T-cell (primary cell): ENCODE measurements at places on chromosomes 4 and X. TPM values are rescaled to one million over a fixed set of nuclear protein-coding genes. Genes with fewer than 3 reads are reported as not detected.
A peak's percentile ranks its signal among the peaks of the same experiment; 100 is the strongest.

RIPPLY1 gene
- not detected for total RNA-seq

PSAPL1 gene
- total RNA-seq, result not detected

CFAP47 gene
- not detected for total RNA-seq

SMR3B gene
- not detected for total RNA-seq

RASL11B gene
- total RNA-seq, result 0.72 TPM

RTL3 gene
- not detected for total RNA-seq

POU3F4 gene
- total RNA-seq, result not detected

GRCh38 chr4:187181054-187181453 lies 457.4 kb upstream of the FAT1 start:
- no peak for DNase-seq

- no peak for DNase-seq
Observed at GRCh38 chr4:75668596-75668995, 4.6 kb downstream of the G3BP2 start.

- DNase-seq, result no peak
Observed at GRCh38 chrX:38898261-38898660, 97.0 kb downstream of the MID1IP1 start.

DNA sequence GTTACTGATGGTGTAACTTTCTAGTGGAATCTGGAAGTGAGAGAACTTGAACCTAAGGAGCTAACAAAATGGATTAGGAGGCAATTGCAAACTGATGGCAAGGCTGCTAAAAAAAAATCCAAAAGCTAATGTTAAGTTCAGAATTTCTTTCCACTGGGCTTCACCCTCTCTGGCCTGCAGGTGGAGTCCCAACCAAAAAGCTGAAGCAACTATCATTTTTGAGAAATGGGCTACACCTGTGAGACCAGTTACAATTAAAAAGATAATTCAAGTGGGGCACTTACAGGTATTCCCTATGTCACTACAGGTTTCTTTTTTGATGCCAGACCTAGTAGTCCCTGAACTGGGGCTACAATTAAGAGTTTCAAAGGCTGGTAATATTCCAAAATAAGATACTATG lies 142.1 kb upstream of the FTHL17 start:
- DNase-seq, result no peak

- DNase-seq, result no peak
Observed at GRCh38 chrX:151552743-151553142, 10.7 kb upstream of the PASD1 start.

GRCh38 chr4:10066206-10066605 lies 44.9 kb upstream of the SLC2A9 start:
- DNase-seq, result no peak

GRCh38 chrX:125293850-125294780 lies 25.6 kb upstream of the TEX13C start:
- DNase-seq, result no peak

DNA sequence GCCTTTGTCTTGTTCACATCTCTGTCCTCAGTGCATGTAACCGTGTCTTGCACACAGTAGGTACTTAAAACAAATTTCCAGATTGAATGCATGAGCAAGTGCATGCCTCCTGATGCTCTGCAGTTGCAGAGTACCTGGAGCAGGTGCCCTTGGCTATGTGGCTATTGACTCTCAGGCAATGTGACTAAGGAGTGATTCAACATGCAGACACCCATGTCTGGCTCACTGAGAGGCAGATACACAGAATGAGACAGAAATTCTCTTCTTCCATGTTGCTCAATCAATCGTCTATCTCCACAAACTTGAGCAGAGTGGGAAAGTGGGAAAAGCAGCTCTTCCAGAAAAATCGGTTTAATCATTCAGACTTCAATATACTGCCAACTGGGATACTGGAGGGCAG lies 111.0 kb downstream of the CHRDL1 start:
- DNase-seq, result no peak

DNA sequence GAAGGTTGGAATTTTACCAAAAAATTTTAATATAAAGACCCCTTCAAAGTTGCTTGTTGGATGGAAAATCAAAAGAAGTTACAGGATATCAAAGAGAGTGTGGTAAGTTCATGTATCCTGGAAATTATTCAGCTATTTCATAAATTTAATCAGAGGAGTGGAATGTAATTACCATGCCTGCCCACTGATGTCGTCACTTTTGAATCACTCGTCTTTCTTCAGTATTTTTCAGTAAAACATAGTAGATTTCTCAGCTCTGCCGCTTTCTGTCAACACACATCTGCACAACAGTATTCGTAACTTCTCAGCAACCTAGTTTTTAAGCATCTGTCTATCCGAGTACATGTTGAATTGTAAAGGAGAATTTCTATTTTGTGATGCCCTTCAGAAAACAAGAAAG lies 2163.0 kb upstream of the AGA start:
- no peak for DNase-seq

GRCh38 chrX:49710744-49711319 lies 15.0 kb upstream of the PAGE1 start:
- DNase-seq, result no peak

- DNase-seq, result no peak
Observed at GRCh38 chrX:133516686-133517085, 101.4 kb upstream of the GPC4 start.

DNA sequence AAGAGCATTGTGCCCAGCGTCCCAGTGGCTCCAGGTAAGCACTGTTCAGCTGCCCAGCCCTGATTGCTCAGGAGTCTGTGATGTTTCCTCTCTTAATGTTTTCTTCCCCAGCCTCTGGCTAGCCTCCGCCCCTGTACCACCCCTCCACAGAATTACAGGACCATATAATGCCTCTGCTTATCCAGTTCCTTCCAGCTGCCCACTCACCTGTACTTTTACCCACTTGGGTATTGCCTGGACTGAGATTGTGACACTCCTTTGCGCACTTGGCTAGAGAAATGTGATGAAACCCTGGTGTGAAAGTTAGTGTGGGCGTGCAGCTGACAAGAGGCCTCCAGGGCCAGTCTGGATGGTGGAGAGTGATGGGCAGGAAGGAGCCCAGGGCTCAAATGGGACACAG lies at the start of gene AWAT2:
AWAT2 (minus strand) TSS at position 14 of the 400 bp plus-strand sequence; CDS start at position 8, 6 bp downstream.
- no peak for DNase-seq

GRCh38 chrX:23937100-23937499 lies 29.3 kb downstream of the CXorf58 start:
- no peak for DNase-seq

DNA sequence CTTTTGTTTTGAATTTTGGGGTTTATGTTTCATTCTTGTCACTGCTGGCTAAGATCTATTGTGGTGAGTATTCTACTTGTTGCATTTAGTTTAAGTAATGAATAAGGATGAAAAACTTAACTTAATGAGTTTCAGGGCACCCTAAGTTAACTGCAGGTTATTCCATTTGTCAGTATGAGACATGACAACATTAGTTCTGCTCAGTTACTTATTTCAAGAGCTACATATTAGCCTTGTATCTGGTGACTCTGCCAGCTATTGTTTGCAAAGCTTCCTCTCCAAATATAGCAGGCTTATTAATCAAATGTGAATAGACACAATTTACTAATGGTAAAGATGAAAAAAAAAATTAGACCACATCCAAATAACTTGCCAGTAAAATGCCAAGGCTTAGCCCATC lies 567.1 kb downstream of the IL15 start:
- no peak for DNase-seq

DNA sequence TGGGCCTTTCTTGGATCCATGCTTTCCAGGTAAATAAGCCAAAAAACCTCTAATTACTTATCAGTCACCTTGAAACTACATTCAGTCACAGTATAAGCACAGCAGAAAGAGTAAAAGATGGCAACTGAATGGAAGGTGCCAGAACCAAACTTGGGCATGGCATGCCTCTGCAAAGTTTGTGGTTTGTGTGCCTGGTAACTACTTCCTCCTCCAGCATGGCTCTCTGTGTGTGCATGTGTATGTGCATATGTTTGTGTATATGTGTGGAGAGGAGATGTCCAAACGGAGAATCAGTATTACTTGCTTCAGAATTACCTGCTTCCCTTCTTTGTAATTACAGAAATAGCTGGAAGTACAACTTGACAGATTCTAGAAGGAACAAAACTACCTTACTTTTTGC lies 67.5 kb downstream of the AGTR2 start:
- DNase-seq, result no peak

GRCh38 chrX:154987940-154988339 lies 34.6 kb downstream of the F8 start:
- DNase-seq, result no peak

DNA sequence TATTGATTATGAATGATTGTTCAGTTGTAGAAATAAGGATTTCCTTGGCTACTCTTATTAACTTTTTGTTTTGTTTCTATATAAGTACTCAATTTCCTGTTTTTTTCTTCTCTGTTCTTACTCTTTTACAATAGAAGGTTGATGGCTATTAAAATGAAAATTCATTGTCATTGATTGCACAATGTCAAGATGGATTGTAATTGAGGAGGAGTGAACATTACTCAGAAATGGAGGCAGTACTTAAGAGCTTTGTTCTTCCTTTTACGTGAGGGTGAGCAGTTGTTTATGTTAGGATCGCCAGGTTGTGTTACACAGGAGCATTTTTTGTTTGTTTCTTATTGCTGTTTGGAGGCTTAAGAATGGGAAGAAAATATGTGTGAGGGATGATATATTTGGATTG lies 2062.4 kb downstream of the ARAP2 start:
- DNase-seq, result no peak

- peak; percentile 63 for DNase-seq
Observed at GRCh38 chr4:145937971-145938611, 532 bp downstream of the ZNF827 start.

- no peak for DNase-seq
Observed at GRCh38 chrX:88584283-88584682, 162.7 kb upstream of the CPXCR1 start.

DNA sequence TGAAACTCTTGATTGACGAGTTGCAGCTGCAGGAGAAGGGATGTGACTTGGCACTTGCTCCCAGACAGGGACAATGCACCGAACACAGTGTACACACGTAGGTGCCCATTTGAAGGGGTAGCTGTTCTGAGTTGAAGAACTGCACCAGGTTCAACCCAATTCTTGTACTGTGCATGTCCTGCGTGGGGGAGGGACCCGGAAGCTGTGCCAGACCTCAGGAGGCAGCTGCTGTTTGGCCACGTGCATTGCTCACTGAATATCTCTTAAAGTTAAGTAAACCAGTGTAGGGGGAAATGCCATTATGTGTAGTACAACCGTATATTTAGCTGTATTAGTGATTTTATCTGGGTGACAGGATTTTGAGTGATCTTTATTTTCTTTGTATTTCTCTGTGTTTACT lies 12.0 kb upstream of the RBBP7 start:
- DNase-seq, result peak; percentile 5

GRCh38 chr4:123398066-123398852 lies 1.7 kb downstream of the SPRY1 start:
- DNase-seq, result peak; percentile 71

DNA sequence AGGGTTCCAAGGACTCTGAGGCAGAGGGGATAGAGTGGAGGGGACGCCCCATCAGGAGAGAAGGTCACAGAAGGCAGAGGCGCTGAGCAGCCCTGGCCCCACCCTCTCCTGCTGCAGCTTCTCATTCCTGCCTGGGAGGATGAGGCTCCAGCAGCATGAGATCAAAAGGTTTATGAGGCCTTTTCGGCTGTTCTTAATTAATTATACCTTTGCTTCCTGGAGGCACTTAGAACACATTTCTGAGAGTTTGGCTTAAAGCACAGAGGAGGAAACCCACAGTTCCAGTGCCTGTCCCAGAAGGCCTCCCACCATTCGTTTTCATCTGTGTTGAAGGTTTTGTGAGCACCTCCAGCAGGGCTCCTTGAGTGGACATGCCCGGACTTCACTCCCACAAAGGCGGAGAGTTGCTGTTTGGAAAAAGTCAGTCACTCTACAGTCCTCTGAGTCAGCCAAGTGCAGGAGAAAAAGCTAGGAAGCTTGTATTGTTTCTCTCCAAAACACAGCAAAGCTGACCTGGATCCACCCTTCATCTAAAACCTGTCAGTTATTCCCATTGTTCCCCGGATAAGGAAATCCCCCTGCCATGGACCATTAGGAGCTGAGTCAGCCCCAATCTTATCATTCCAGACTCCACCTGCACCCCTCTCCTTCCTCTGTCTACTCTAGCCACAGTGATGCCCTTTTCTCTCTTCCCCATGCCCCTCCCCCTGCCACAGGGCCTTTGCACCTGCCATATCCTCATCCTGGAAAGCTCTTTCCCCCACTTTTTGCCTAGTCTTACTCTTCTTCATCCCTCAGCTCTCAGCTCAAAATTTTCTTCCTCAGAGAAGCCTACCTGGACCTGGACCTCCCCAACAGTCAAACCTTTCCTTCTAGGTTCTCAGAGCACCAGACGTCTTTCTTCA lies 276.8 kb downstream of the FBXW7 start:
- DNase-seq, result no peak
